ENCODE measurements at places on chromosomes 13 and 19.

DNA sequence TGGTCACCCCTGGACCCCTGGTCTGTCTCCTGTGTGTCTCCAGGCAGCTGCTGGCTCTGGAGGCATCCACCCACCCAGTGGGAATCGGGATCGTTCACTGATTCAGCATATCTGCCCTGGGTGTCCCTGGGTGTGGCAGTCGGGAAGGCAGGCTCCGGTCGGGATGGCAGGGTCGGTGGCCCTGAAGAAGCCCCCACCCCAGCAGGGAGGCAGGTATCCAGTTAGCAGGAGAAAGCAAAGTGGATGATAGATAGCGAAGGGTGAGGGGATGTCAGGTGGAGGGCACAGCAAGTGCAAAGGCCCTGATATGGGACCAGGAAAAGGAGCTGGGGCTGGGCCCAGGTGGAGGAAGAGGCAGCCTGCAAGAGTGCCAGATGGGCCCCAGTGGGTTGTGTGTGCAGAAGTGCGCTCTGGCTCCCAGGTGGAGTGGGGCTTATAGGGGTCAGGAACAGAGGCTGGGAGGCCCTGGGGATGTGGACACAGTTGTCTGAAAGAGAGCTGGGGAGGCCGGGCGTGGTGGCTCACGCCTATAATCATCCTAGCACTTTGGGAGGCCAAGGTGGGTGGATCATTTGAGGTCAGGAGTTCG, 2.3 kb downstream of the SSBP4 start:
- DNase-seq: no peak

GRCh38 chr19:4233282-4233853, 4.0 kb downstream of the EBI3 start:
- DNase-seq: no peak

- DNase-seq: no peak
These were observed 18.6 kb downstream of the C13orf46 start for GRCh38 chr13:113955235-113955634.

DNA sequence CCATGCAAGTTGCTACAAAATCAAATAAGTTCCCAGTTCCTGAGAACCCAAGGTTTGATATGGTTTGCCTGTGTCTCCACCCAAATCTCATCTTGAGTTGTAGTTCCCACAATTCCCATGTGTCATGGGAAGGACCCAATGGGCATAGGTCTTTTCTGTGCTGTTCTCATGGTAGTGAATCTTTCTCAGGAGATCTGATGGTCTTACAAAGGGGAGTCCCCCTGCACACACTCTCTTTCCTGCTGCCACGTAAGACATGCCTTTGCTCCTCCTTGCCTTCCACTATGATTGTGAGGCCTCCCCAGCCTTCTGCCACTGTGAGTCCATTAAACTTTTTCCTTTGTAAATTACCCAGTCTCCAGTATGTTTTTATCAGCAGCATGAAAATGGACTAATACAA, 28.5 kb upstream of the TSHZ3 start:
- DNase-seq: no peak

GRCh38 chr13:59963827-59964226, 199.9 kb downstream of the DIAPH3 start:
- DNase-seq: no peak

DNA sequence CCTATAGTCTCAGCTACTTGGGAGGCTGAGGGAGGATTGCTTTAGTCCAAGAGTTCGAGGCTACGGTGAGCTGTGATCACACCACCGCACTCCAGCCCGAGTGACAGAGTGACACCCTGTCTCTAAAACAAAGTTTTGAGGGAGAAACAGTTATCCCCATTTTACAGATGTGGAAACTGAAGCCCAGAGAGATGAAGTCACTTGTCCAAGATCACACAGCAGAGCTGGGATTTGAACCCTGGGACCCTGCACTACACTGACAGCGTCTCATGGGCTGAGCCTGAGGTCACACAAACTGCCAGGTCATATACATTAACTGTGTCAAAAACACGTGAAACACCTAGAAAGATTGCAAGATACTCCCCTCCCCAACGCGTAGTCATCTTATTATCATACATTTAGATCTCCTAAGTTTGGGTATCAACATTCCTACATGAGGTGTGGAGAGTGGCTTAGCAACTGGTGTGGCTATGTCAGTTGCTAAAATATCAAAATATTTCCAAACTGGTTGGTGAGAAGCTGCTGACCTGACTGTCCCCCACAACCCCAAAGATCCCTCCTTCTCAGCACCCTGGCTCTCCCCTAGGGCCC, 8.2 kb downstream of the FCGBP start:
- DNase-seq: no peak

All from breast epithelium (tissue), 4 donors.